ENCODE measurements at places on chromosomes 7 and 10.

- no peak for DNase-seq
Observed at GRCh38 chr7:957418-958220, 3.1 kb upstream of the ADAP1 start.

DNA sequence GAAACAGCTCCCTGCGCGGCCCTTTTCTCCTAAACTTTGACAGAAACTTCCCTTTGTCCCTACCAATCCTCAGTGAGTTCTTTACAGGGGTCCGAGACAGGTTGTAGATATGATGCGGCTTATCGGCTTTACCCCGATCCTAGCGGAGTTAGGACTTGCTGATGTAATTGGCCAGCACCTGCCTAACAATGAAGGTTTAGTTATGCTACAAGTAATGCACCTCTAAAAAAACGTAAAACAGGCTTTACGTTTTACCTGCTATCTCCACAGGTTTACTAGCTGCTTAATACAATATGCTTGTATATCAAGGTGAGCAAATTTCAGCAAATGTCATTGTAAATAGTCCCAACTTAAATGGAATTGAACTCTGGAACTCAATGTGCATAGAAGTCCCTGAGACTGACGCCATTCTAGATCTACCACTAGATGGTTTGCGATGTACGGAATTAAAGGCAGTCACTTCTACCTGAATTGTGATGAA lies 697 bp upstream of the SNX13 start:
- peak; percentile 27 for DNase-seq

GRCh38 chr10:4623757-4624420 lies 202.1 kb upstream of the AKR1E2 start:
- DNase-seq, result no peak

DNA sequence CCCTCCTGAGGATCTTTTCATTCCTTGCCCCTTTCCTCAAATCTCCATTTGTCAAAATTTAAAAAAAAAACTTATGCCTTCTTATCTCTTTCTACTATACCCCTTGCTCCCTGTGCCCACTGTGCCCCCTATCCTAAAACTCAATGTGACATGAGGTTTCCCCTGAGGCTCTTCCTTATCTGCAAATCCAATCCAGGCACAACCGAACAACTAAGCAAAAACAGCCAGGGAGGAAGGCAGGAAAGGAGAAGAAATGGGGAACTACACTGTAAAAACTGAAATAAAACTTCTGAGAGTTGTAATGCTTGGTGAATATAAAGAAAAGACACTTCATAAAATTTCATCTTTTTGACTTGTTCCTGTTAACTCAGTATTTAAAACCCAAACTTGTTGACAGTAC lies 54.2 kb downstream of the CRPPA start:
- no peak for DNase-seq

DNA sequence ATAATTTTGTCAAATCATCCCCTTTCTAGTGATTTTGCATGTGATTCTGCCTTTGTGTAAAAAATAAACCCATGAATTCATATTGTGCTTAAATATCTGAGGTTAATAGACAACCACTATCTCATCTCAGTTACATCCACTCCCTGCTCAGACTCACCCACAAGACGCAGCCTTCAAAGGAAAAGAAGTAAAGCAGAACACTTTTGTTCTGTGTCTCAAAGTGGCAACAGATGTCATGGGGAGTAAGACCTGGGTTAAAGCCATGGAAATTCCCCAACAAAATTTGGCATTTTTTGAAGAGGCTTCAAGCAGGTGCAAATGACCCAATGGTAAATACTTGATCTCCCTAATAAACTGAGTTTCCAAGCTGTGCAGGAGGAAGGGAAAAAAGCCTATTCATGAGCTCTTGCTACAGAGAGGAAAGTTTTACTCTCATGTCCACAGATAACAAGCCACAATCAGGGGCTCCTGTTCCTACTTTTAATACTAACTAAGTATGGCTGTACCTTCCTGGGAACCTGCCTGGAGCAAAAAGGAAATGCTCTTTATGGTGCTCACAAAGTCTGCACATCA lies 4.7 kb downstream of the CYP3A7 start:
- DNase-seq, result no peak

GRCh38 chr7:22549667-22550513 lies 49.9 kb upstream of the STEAP1B start:
- DNase-seq, result peak; percentile 70

GRCh38 chr10:89575031-89575430 lies 39.6 kb upstream of the SLC16A12 start:
- no peak for DNase-seq

DNA sequence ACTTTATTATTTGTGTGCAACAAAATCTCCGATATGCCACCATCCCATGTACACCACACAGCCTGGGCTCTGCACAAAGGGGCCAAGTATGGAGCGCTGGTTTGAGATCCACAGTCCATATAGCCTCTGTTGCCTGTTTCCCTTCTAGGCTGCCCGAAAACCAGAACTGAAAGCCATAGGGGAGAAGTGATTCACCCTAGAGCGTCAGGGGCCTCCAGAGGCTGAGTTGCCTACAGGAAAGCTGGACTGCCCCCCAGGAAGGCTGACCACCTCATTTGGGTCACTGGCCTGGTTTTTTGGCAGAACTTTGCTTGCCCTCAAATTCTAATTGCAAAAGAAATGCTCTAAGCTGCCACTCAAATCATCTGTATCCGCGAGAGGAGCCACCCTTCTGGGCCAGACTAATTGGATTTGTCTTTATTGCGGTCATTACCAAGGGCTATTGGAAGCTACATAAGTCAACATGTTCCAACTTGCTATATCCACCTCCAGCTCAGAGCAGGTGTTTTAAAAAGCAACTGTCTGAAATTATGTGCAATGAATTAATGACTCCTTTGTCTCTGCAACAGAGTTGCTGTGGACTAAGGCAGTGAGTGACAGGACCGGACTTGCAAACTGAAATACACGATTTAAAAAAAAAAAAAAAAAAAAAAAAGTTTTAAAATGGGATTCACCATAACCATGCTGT lies 28.3 kb upstream of the FRMD4A start:
- no peak for DNase-seq

DNA sequence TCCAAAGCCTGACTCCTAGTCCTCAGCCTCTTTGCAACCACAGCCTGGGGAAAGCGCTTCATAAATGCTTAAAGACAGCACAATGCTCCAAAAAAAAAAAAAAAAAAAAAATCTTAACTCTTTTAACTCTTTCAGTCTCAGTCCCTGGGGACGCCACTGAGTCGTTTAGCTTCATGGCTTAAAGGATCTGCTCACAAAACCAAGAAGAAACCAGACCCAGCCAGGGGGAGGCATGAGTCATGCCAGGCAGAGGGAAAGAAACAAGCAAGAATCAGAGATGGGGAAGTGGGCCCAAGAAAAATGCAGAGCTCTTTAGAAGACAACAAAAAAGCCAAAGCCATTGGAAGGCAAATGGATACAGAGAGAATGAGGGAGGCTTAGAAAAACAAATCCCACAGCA lies 32.5 kb upstream of the DOCK1 start:
- DNase-seq, result peak; percentile 31

DNA sequence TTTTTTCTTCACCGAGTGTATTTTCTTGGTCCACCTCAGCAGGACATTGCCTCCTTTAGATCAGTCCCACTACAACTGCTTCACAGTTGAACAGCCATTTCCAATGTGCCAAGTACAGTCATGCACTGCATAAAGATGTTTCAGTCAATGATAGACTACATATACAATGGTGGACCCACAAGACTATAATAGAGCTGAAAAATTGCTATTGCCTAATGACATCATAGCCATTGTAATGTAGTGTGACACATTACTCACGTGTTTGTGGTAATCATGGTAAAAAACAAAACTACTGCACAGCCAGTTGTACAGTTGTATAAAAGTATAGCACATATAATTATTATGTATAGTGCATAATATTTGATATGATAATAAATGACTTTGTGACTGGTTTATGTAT lies 113.8 kb upstream of the HPS1 start:
- no peak for DNase-seq

DNA sequence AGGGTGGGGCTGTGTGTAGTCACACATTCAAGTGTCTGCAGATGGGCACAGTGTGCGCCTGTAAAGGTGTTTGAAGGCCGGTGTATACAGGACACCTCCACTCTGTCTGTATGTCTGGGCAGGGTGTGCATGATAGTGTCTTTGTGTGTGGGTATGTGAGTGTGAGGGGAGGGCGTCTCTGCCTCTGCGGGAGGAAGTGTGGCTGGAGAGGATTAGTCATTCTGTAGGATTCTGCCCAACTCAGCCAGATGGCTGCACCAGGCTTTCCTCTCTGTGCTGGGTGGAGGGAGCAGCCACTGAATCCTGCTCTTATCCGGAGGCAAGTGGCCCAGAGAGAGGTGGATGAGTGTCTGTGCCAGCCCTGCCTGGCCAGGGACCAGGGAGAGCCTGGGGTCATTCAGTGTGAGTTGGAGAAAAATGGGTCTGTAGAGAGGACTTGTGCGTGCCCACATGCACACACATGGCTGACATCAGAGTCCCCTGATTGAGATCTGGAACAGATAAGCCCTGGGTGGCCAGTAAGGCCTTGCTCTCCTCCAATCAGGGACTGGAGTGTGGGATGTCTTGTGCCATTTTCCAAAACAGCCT lies 1.7 kb downstream of the SFXN3 start:
- peak; percentile 87 for DNase-seq

- no peak for DNase-seq
Observed at GRCh38 chr10:129417870-129418269, 49.2 kb upstream of the MGMT start.

DNA sequence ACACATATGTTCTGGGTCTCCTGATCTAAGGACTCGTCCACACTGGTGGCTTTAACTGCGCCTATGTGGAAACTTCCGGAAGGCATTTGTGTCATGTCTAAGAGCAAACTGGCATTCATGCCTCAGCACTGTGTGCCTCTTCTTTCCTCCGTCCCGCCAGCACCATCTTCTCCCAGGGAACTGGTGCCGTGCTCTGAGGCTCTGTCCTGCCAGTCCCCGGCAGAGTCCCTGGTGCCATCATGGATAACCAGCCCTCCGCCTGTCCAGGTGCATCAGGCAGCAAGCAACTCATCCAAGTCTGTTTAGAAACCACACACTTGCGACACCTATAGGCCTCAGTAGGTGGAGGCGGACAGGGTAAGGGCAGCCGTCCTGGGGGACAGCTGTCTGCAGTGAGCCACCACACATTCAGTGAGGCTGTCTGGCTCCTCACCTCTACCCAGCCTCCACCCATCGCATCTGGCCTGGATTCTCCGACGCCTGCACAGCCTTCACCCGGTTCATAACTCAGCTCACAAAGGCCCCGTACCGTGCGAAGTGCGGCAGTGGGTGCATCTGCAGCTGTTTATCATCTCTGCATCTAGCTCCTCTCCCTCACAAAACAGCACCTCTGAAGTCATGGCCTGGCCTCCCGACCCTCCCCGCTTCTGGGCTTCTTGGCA lies 162.7 kb downstream of the DIP2C start:
- no peak for DNase-seq

GRCh38 chr10:69421611-69422308 lies 5.0 kb upstream of the TACR2 start:
- no peak for DNase-seq

GRCh38 chr10:125048094-125048864 lies 106.4 kb downstream of the ZRANB1 start:
- DNase-seq, result peak; percentile 87

DNA sequence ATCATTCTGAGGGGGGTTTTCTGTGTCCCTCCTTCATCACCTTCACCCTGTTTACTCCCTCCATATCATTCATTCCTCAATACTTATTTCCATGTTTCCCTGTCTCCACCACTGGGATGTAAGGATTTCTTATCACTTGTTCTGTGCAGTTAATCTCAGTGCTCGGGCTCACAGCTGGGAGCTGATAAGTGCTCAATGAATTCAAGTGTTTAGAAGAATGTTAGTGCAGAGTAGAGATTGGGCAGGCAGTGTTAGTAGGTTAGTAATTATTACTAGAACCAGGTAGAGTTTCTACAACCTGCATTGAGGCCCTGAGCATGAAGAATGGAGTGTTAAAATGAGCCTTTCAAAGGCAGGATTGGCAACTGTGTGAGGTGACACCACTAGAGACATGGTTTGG lies 458.1 kb downstream of the AUTS2 start:
- DNase-seq, result no peak

DNA sequence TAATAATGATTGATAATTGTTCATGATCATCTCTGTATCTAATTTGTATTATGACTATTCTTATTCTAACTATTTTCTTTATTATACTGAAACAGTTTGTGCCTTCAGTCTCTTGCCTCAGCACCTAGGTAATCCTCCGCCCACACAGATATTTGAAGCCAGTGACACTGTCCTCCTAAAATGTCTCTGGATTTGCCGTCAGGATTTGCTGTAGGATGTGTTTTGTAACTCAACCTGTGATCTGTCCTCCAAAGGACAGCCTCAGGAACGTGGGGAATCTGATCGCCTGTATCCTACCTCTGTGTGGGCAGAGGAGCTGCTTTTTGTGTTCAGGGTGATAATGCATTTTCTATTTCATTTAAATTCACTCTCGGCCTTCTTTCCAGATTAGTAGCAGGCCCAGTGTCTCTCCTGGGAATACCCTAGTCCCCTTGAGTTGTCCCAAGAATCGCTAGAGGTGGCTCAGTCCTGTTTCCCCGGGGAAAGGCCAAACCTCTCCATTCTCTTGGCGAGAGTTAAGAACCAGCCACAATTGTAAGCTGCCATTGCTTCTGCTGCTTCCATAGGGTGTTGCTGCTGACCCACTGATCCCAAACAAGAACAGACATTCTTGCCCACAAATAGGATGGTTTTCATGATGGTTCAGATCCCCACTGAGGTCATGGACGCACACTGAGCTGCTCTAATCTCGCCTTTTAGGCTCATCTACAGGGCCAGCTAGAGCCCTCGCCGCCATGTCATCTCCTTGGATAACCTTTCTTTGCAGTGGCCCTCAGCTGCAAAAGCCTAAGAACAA lies 136.2 kb upstream of the KCNMA1 start:
- DNase-seq, result no peak

DNA sequence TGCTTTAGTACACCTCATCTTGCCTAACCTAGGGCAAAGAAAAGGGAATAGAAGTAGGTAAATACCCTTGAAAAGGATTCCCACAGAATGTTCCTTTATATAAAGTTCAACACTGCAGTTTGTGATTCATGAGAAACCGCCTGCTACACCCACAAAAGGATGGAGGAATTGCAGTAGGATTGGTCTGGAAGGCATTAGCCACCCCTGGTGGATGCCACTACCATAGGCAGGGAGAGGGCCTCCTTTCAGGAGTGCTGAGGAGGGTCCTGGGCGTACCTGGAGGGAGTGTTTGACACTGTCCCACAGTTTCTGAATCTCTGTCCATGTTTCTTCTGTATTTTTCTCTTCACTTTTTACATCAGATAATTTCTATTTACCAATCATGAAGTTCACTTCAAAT lies 221.8 kb upstream of the TMEM72 start:
- no peak for DNase-seq

GRCh38 chr10:112624546-112625048 lies 177.6 kb downstream of the VTI1A start:
- no peak for DNase-seq

DNA sequence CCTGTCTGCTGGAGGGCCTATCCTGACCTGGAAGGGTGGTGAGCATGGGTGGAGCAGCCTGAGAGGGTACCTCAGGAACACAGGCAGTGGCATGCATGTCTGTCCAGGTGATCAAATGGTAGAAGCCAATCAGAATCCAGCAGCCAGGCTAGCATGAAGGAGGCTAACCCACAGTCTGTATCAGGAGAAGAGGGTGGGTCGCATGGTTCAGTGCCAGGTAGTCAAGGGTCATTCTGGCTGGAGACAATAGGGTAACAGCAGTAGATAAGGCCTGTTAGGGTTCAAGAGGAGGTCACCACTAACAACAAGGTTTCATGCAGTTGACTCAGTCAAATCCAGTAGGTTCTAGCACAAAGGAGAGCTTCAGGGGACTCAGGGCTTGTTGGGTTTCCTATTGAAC lies 10.4 kb downstream of the ALDH18A1 start:
- no peak for DNase-seq

- DNase-seq, result peak; percentile 67
Observed at GRCh38 chr7:31633894-31634494, 53.0 kb upstream of the PPP1R17 start.

GRCh38 chr10:16828114-16828568 lies 10.9 kb upstream of the RSU1 start:
- DNase-seq, result peak; percentile 80
